ENCODE measurements at places on chromosomes 6 and 20. TPM values are rescaled to one million over a fixed set of nuclear protein-coding genes. Genes with fewer than 3 reads are reported as not detected.

DNA sequence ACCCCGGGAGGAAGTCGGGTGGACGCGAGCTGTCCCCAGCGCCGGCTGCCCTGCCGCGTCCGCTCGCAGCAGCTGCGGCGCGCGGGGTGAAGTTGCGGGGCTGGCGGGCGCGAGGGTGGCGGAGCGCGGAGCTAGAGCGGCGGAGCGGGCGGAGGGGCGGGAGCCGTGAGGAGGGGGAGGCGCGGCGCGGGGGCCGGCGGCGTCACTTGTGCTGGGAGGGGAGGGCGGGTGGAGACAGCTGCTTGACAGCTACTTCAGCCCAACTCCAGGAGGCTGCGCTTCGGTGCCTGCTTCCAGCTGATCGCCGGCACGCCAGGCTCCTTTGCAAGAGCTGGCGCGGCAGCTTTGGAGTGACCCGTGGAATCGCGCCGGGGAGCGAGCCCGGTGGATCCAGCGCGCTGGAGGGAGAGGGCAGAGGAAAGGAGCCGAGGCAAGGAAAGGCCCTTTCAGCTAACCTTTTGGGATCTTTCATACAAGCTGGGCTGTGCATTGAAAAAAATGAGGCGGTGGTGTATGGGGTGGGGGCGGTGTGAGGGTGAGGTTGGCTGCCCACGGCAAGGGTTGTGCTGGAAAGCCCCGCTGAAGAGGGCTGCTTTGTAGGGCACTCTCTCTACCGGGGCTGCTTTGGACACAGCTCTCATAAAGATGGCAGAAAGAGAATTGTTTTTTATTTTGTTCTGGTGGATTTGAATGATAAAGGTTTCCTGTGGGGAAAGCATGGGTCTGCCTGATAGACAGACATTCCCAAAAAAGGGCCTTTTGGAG lies 24.6 kb downstream of the RIPOR2 start:
- peak; percentile 29 for DNase-seq

- DNase-seq = peak; percentile 3
Measured at GRCh38 chr20:34190679-34191090, 50.5 kb upstream of the ASIP start.

DNA sequence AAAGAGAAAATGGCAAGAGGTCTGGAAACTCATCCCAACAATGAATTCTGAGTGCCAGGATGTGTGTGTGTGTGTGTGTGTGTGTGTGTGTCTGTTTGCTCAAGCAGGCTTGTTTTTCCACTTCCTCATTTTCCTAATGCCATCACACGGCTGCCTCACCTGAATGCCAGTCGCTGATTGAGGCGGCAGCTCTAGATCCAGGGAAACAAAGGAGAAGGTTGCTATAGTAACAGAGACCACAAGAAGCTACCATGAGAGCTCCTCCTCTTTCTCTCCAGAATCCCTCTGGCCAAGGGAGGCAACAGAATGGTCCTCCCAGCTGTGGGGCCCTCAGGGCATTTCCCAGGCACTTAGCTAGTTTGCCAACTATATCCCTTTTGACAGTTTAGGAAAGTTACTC lies 241.1 kb upstream of the TSHZ2 start:
- DNase-seq = no peak

DNA sequence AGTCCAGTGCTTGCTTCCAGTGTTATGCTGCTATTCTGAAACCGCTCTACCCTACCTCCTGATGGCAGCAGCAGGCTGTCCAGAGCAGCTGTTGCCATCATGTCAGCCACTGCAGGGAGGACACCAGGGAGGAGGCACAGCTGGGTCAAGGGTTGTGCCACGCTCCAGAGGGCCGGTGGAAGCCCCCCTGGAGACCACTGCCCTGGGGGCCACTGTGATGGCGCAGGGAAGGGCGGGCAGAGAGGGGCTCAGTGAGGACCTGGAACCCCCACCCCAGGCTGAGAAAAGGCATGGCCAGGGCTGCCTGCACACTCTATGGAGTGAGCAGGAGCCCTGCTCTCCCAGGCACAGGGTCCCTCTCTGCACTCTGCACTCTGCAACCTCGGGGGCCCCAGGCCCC lies 271.3 kb upstream of the BTBD3 start:
- DNase-seq = no peak

GRCh38 chr20:38201356-38201755 lies 36.3 kb upstream of the TGM2 start:
- DNase-seq = no peak

GRCh38 chr6:56364431-56364826 lies 117.0 kb upstream of the COL21A1 start:
- DNase-seq = no peak

DNA sequence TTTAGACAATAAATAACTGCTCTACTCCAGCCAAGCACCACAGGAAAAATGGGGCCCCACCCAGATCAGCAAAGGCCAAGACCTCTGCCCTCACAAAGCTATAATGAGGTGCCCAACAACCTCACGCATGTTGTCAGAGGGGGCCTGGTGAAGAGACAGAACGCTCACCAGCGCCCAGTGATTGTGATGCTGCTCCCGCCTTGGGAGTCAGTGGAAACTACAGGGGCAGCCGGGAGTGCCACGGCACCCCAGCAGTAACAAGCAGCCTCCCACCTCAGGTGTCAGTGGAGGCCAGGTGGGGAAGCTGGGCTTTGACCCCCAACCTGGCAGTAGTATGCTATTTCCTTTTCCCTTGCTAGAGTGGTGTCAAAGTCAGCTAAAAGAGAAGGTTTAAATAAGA lies 47.4 kb downstream of the TCP11 start:
- DNase-seq = no peak

- DNase-seq = no peak
Measured at GRCh38 chr20:58072695-58073671, 155.5 kb downstream of the ANKRD60 start.

DNA sequence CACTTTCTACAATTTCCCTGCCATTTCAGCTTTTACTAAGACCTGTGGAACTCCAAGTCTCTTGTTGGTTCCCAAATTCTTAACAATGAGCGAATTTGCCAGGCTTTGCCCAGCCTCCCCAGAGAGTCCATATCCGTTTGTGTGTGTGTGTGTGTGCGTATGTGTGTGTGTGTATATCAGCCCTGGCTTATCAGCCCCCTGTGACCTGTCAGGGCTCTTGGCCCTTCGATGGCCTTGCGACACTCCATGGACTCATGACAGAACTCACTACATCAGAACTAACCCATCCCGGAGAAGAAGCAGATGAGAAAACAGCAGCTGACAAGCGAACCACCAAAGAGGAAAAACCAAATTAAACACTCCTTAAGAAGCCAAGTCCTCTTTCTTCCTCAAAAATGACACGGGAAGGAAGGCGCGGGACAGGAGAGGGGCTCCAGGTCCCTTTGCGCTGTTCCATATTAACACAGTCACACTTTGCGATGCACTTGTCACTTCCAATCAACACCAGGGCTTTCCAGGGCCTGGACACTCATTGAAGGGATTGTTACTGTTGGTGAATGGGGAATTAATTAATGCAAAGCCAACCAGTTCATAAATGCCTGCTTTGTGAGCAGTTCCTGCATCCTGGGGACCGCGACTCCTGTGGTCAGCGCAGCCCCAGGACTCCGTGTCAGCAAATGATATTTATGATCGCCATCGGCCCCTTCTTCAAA lies 524.0 kb downstream of the CD83 start:
- no peak for DNase-seq

- DNase-seq = no peak
Measured at GRCh38 chr6:32047084-32047478, 8.9 kb downstream of the CYP21A2 start.

GRCh38 chr6:89410788-89411144 lies 1.3 kb downstream of the RRAGD start:
- no peak for DNase-seq

DNA sequence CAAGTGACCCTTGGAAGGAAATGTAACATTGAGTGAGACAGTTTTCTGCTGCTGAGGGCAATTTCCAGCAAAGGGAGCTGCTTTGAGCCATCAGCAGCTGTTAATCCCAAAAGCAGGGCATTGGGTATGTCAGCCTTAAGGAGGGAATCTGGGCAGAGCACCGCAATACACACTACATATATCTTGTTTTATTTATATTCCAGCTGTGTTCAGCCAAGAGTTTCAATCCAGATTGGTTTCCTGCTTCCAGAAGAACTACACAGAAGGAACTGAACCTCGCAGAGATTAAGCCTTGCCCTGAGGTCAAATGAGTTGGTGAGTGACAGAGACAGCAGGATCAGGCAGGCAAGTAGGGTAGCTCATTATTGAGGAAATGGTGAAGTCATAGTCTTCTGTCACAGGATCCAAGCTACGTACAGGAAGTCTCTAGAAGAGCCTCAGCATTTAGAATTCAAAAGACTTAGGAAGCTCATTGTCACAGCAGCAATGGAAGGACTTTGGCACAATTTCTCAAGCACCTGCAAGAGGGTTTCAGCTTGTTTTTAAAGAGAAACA lies 109.9 kb upstream of the HEY2 start:
- DNase-seq = no peak

The CFB gene
- total RNA-seq = 0.21 TPM

The KIAA0408 gene
- total RNA-seq = 16.9 TPM

The TBXT gene
- total RNA-seq = not detected

The SCUBE3 gene
- not detected for total RNA-seq

The TNF gene
- 430 TPM for total RNA-seq
